ENCODE measurements at places on chromosomes 3 and 15. TPM values are rescaled to one million over a fixed set of nuclear protein-coding genes. Genes with fewer than 3 reads are reported as not detected.
A peak's percentile ranks its signal among the peaks of the same experiment; 100 is the strongest.

The SI gene
- total RNA-seq, result not detected

The ITGB5 gene
- 523 TPM for total RNA-seq

The LCTL gene
- 1.0 TPM for total RNA-seq

The LRIG1 gene
- 10.0 TPM for total RNA-seq

The GOLGA8R gene
- 0.65 TPM for total RNA-seq

The TMEM212 gene
- total RNA-seq, result not detected

The RSL24D1 gene
- 95.2 TPM for total RNA-seq

The CCDC174 gene
- 8.4 TPM for total RNA-seq

The HGD gene
- total RNA-seq, result not detected

The PLA1A gene
- not detected for total RNA-seq

The NEK4 gene
- total RNA-seq, result 15.8 TPM

The SLC22A13 gene
- 0.38 TPM for total RNA-seq

DNA sequence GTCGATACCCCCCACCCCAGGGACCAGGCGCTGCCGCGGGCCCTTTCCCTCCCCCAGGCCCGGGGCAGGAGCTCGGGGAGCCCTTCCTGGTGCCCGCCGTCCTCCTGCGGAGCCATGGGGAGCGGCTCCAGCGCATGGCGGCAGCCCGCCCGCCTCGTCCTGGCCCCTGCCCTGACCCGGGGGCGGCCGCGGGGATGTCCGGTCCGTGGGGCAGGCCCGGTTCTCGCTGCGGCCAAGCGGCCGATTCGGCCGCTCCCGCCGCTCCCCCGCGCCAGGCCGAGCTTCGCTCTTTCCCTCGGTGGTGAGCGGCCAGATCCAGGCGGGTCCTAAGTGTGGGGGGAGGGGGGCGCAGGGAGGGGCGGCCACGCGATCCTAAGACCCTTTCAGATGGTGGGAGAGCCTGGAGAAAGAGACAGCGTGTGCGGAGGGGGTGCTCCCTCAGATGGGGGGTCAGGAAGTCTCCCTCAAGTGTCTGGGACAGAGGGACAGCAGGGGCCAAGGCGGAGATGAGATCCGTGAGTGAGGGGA lies 1.3 kb downstream of the NEIL1 start:
- no peaks in the 10 kb centered on the region for H3K27me3 ChIP-seq
- peak overlapping the region; percentile 80 for H3K4me3 ChIP-seq
- peak; percentile 44 for DNase-seq
- H3K4me1 ChIP-seq, result no peaks in the 10 kb centered on the region
- H3K36me3 ChIP-seq, result no peaks in the 10 kb centered on the region

GRCh38 chr3:27507515-27508266 lies 23.5 kb upstream of the SLC4A7 start:
- H3K4me3 ChIP-seq, result no peak overlapping the region
- H3K36me3 ChIP-seq, result no peaks in the 10 kb centered on the region
- H3K4me1 ChIP-seq, result peaks cover 22% of the 10 kb centered on the region
- no peak for DNase-seq
- H3K27me3 ChIP-seq, result no peaks in the 10 kb centered on the region

DNA sequence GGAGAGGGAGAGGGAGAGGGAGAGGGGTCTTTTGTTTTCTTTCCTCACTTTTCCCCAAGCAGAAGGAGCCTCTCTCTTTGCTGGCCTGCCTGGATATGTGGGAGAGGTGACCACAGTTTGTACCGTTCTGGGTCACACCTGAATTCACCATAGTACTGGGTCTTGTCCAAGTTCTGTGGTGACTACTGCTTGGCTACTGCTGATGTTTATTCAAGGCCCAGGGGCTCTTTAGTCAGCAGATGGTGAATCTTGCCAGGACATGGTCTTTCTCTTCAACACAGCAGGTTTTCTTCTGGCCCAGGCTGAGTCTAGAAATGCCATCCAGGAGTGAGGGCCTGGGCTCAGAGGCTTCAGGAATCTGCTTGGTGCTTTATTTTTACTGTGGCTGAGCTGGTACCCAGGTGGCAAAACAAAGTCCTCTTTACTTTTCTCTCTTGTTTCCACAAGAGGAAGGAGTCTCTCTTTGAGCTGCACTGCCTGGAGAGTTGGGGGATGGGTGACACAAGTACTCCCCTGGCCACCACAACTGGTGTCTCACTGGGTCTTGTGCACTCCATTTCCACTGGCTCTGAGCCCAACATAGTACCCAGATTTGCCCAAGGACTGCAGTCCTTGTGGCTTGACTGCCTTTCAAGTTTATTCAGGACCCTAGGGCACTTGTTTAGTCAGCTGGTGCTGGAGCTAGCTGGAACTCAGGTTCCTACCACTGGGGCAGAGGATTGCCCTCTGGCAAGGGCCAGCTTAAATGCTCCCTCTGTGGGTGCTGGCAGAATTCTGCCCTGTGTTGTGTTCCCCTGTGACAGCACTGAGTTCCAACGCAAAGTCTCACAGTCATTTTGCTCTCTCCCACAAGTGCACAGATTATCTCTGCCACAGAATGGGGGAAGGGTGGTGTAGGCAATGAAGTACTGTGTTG lies 16.8 kb upstream of the CCNDBP1 start:
- DNase-seq, result peak; percentile 59
- no peaks in the 10 kb centered on the region for H3K27me3 ChIP-seq
- H3K4me3 ChIP-seq, result no peak overlapping the region
- H3K36me3 ChIP-seq, result peaks cover 18% of the 10 kb centered on the region
- H3K27ac ChIP-seq, result no peak overlapping the region
- H3K4me1 ChIP-seq, result peaks cover 4% of the 10 kb centered on the region

DNA sequence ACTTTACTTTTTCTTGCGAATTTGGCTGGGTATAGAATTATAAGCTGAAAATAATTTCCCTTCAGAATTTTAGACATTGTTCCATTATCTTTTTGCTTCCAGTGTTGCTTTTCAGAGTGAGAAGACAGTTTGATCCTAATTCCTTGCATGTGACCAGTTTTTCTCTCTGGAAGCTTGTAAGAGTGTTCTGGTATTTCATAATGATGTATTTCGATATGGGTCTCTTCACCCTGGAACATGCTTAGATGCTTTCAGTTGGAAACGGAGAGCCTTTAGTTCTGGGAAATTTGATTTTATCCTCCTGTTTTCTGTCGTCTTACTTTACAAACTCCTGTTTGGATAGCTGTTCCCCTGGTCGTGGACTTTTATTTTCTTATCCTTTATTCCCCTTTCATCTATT lies 13.9 kb downstream of the ALPK3 start:
- no peak for DNase-seq
- no peaks in the 10 kb centered on the region for H3K36me3 ChIP-seq
- no peak overlapping the region for H3K27ac ChIP-seq
- H3K4me1 ChIP-seq, result no peaks in the 10 kb centered on the region
- H3K27me3 ChIP-seq, result no peaks in the 10 kb centered on the region

- H3K36me3 ChIP-seq, result no peaks in the 10 kb centered on the region
- DNase-seq, result peak; percentile 58
- H3K4me1 ChIP-seq, result peaks cover 42% of the 10 kb centered on the region
- no peak overlapping the region for H3K27ac ChIP-seq
- no peak overlapping the region for H3K4me3 ChIP-seq
These were observed 21.3 kb upstream of the GADL1 start for GRCh38 chr3:30915782-30916181.

DNA sequence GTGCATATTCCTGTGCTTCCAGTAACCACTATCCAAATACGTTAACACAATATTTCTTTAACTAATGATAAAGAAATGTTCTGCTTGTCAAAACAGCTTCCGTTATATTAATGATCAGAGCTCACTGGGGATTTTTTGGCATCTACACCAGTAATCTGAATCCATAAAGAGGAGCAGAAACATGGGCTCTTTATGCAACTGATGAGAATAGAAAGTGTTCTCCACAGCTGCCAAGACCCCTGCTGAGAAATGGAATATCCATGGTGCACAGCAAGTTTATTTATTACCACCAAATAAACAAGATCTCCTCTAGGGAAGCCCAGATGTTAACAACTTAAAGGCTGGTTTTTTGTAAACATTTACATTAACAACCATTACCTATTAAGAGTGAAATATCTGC lies 54.5 kb downstream of the ALDH1A2 start:
- H3K4me3 ChIP-seq, result no peak overlapping the region
- H3K36me3 ChIP-seq, result no peaks in the 10 kb centered on the region
- H3K27ac ChIP-seq, result no peak overlapping the region
- DNase-seq, result no peak

DNA sequence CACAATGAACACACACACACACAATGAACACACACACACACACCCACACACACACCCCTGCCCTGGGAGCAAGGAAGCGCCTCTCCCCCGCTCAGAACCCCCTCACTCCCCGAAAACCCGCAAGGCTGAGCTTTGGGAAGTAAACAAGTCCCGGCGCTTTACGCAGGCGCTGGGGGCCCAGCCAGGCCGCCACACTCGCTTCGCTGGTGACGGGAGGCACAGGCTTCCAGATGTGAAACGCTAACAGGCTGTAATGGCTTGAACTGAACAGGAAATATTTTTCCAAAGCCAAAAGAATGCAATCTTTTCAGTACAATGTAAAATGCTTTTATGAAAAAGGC lies 122.7 kb upstream of the IGF1R start:
- no peaks in the 10 kb centered on the region for H3K36me3 ChIP-seq
- DNase-seq, result peak; percentile 22
- 0 out of 2 replicates have a peak, but pooled peaks cover 20% of the 10 kb centered on the region for H3K27me3 ChIP-seq
- H3K27ac ChIP-seq, result no peak overlapping the region

- peaks cover 13% of the 10 kb centered on the region for H3K4me1 ChIP-seq
- DNase-seq, result no peak
- no peaks in the 10 kb centered on the region for H3K27me3 ChIP-seq
- H3K27ac ChIP-seq, result no peak overlapping the region
- no peaks in the 10 kb centered on the region for H3K36me3 ChIP-seq
These were observed 62.5 kb downstream of the WHAMM start for GRCh38 chr15:82871832-82872484.

- H3K27me3 ChIP-seq, result no peaks in the 10 kb centered on the region
- H3K4me1 ChIP-seq, result no peaks in the 10 kb centered on the region
- no peak overlapping the region for H3K27ac ChIP-seq
- H3K36me3 ChIP-seq, result no peaks in the 10 kb centered on the region
- no peak for DNase-seq
- H3K4me3 ChIP-seq, result no peak overlapping the region
These were observed 14.1 kb downstream of the GPD1L start for GRCh38 chr3:32120471-32120870.

- DNase-seq, result peak; percentile 41
- no peaks in the 10 kb centered on the region for H3K27me3 ChIP-seq
- H3K36me3 ChIP-seq, result no peaks in the 10 kb centered on the region
These were observed 1.4 kb downstream of the PDZRN3 start for GRCh38 chr3:73623346-73623745.

GRCh38 chr3:133996996-133997395 lies 32.7 kb downstream of the SLCO2A1 start:
- no peak for DNase-seq
- H3K36me3 ChIP-seq, result no peaks in the 10 kb centered on the region
- no peaks in the 10 kb centered on the region for H3K27me3 ChIP-seq
- H3K4me1 ChIP-seq, result peaks cover 3% of the 10 kb centered on the region

DNA sequence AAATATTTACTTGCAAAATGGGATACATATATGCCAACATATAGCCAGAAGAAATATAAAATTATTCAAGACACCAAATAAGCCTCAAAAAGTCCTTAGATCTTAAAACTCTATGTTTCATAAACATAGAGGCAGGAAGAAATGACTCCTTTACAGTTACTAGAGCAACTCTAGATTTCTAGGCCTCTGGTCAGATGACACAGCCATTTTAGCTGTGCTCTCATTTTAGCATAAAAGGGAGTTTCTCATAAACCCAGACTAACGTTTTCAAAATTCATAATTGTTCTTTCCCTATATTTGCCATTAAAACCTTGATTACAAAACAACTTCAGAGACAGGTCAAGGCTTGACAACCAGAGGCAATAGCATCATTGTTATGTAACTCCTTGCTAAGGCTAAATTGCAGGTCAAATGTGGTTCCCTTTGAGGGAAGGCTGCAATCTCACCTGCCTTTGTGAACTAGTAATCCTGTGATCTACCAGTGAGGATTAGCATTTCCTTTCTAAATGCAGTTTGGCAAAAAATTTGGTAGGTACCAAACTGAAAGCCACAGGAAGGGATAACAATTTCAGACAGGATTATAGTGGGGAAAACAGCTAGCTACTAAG lies 8.2 kb downstream of the THOC7 start:
- no peaks in the 10 kb centered on the region for H3K27me3 ChIP-seq
- DNase-seq, result peak; percentile 26
- H3K27ac ChIP-seq, result 0 out of 2 replicates have a peak overlapping the region, but pooled peaks have one; percentile 1
- H3K36me3 ChIP-seq, result no peaks in the 10 kb centered on the region
- peaks cover 15% of the 10 kb centered on the region for H3K4me1 ChIP-seq

- peak; percentile 27 for DNase-seq
- no peaks in the 10 kb centered on the region for H3K27me3 ChIP-seq
- H3K4me3 ChIP-seq, result no peak overlapping the region
- no peaks in the 10 kb centered on the region for H3K36me3 ChIP-seq
- H3K27ac ChIP-seq, result no peak overlapping the region
- H3K4me1 ChIP-seq, result peaks cover 16% of the 10 kb centered on the region
These were observed 544.9 kb downstream of the NAALADL2 start for GRCh38 chr3:175404027-175404426.

DNA sequence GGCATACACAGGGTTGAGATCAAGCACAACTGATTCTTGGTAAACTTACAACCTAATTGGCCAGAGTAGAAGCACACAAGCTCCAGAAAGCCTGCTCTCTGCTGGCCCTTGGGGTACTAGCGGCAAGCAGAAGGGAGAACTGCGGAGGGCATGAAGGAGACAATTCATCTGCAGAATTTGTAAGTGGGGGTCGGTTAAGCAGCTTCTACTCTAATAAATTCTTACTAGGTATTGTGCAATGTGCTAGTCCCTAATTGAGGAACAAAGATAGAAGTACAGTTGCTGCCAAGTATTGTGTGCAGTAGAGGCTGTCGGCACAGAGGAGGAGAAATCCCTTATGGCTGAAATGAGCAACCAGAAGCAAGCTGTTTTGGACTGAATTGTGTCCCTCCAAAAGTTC lies 91.2 kb upstream of the VEPH1 start:
- no peaks in the 10 kb centered on the region for H3K4me1 ChIP-seq
- no peak overlapping the region for H3K4me3 ChIP-seq
- no peak overlapping the region for H3K27ac ChIP-seq
- no peaks in the 10 kb centered on the region for H3K27me3 ChIP-seq
- no peak for DNase-seq
- H3K36me3 ChIP-seq, result no peaks in the 10 kb centered on the region

- no peaks in the 10 kb centered on the region for H3K27me3 ChIP-seq
- no peak overlapping the region for H3K27ac ChIP-seq
- no peak overlapping the region for H3K4me3 ChIP-seq
- no peaks in the 10 kb centered on the region for H3K4me1 ChIP-seq
- H3K36me3 ChIP-seq, result no peaks in the 10 kb centered on the region
- DNase-seq, result peak; percentile 32
These were observed 43.2 kb upstream of the PPP4R2 start for GRCh38 chr3:72953325-72953956.

Data from GM23248 (cell line).